AG09309 (cell line): ENCODE measurements at places on chromosomes 12 and 14.

DNA sequence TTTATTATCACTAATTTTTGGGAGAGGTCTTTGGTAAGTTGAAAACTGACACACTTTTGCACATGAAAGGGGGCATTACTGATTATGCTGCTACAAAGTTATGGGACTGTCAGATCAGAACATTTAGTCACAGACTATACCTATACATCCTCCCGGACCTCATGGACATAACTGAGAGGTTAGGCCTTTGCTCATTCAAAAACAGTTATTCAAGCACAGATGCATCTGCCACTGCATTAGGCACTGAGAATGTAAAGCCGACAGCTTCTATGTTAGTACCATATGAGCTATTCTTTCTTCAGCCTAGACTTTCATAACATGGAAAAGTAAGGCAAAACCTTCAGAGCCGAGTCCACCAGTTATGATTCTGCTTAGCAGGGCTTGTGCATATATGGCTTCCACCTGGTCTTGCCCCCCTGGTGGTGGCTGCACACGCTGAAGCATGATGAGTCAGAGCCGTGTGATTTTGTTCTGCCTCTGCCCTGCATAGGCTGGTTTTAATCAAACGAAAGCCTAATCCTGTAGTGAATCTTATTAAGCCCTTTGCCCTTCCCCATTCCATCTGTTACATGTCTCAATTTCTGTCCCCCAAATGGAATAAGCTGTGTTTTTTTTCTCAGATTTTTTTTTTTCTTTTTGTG, 21.8 kb upstream of the RNU6-8 start:
- no peak for DNase-seq

- peak; percentile 80 for DNase-seq
Measured at GRCh38 chr12:10031771-10032175, 1.3 kb downstream of the CLEC9A start.

DNA sequence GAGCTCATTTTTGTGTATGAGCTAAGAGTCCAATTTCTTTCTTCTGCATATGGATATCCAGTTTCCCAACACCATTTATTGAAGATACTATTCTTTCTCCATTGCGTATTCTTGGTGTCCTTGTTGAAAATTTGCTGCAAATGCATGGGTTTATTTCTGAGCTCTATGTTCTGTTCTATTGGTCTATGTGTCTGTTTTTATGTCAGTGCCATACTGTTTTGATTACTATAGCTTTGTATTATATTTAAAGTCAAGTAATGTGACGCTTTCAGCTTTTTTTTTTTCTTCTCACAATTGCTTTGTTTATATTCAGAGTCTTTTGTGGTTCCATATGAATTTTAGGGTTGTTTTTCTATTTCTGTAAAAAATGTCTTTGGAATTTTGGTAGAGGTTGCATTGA, 247.1 kb upstream of the TBX3 start:
- no peak for DNase-seq

DNA sequence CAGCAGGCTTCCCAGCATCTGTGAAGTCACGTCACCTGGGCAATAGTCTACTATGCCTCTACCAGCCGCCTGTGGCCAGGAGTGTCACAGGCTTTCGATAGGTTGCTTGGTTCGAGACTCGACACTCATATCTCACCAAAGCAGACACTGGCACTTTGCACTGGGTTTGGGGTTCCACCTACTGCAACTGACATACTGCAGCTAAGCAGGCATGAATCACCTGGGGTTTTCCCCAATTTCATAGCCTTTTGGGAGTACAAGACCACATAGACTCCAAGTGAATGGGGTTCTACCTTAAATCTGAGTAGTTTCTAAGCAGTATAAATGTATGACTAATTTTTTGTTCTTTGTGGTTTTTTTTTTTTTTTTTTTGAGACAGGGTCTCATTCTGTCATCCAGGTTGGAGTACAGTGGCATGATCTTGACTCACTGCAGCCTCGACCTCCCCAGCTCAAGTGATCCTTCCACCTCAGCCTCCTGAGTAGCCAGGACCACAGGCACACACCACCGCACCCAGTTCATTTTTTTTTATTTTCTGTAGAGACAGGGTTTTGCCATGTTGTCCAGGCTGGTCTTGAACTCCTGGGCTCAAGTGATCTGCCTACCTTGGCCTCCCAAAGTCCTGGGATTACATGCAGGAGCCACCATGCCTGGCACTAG, 32.1 kb downstream of the DMAC2L start:
- no peak for DNase-seq

DNA sequence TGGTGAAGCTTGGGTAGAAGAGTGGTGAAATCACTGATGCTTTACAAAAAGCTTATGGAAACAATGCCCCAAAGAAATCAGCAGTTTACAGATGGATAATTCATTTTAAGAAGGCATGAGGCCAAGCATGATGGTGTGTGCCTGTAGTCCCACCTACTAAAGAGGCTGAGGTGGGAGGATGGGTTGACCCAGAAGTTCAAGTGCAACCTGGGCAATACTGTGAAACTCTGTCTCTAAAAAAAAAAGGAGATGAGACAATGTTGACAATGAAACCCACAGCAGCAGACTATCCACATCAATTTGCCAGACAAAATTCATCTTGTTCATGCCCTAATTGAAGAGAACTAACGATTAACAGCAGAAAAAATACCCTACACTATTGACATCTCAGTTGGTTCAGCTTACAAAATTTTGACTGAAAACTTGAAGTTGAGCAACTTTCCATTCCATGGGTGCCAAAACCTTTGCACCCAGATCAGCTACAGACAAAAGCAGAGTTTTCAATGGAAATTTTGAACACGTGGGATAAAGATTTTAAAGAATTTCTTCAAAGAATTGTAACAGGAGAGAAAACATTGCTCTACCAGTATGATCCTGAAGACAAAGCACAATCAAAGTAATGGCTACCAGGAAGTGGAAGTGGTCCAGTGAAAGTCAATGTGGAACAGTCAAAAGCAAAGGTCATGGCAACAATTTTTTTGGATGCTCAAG, 26.7 kb downstream of the BTG1 start:
- DNase-seq = no peak

DNA sequence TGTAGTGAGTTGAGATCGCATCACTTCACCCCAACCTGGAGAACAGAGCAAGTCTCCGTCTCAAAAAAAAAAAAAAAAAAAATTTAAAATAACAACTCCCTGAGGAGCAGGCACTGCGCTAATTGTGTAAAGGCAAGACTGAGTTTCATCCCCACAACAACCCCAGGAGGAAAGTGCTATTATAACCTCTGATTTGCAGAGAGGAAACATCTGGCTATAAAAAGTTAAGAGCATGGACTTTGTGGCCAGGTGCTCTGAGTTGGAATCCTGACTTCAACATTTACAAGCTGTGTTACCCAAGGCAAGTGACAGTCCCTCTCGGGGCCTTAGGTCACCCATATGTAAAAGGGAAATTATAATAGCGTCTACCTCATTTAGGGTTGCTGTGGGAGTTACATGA, 76.0 kb upstream of the MYL2 start:
- no peak for DNase-seq

- DNase-seq = no peak
Measured at GRCh38 chr12:95224202-95225170, 6.9 kb downstream of the VEZT start.

GRCh38 chr14:31508135-31508534, 20.3 kb upstream of the GPR33 start:
- DNase-seq = no peak

DNA sequence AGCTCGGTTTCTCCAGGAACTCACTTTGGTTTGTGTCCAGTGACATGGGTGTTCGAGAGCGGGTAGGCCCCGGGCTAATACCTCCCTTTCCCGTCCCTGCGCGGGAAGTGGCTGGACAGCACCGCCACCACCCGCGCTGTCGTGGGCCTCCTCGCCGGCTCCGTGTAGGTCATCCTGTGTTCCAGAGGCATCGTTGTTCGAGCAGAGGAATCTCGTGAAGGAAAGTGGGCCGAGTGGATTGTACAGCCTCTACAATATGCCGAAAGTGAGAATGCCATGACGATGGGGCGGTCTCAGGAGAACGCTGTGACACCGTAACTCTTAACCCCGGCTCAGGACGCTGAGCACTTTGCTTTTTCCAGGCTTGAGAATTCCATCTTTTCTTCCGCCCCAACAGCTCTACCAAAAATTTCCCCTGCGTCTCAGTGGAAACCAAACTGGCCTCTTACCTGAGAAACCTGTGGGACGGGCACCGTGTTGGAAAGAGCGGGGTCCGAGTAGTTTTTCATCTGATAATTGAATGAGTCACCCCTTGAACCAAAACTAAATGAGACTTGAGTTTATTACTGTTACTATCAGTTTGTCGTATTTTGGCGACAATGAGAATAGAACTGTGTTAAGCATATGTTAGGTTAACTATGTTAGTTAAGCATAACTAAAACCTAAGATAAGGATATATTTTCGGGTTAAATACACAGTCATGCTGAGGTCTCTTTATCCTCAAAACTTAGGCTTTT, 510 bp downstream of the EIF2S1 start:
- no peak for DNase-seq

DNA sequence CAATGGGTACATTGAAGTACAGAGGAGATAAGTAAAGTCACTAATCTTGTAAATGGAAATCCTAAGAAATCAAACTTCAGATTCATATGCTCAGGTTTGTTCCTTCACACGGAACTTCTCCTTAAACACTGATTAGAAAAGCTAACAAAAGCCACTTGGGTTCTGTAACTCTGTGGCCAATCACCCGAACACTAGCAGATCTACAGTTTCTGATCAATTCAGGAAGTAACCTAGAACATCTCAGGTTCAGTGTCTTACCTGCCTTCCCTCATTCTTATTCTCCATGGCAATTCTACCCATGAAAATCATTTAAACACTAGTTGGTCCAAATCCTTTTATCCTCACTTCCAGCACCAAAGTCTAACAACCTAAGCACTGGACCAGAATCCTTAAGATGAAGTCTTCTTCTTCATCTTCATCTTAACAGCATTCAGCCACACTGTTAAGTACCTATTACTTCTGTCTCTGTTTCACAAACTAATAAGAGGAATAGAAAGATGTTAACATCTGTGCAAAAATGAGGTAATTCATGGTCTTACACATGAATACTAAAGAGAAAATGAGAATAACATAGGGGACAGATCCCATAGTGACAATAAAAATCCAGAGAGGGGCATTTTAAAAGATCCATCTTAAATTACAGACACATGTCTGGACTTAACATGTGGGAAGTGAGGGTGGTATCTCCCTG, 184.5 kb downstream of the SSPN start:
- DNase-seq = no peak

DNA sequence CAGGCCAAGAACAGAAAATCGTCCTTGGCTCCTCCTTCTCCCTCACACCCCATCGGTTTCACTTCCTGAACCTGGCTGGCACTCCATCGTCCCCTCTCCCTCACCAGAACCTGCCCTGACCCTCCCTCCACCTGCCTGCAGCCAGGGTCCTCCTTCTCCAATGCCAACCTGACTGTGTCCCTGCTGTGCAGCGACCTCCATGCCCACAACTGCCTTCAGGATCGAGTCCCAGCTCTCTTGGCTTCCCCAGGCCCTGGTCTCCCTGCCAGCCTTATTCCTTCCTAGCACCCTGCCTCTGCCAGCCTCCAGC, 19.8 kb downstream of the HVCN1 start:
- DNase-seq = no peak

DNA sequence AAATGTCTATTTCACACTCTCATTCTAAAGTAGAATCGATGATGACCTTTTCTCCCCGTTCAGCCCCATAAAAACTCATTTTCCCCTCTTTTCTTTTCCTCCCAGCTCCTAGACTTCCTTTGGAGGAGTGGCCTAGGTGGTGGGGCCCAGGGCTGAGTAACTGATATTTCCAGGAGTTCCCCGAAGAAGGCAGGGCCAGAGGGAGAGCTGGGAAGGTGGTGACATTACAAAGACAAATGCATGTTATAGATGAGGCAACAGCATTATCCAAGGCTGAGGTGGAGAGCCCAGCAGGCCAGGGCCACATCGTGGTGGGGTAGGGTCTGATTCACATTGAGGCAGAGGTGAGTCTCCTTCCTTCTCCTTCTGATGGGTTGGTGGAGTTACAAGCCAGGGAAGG, 22.2 kb upstream of the HDAC7 start:
- no peak for DNase-seq

- DNase-seq = no peak
Measured at GRCh38 chr14:68552602-68553001, 240.3 kb downstream of the ZFP36L1 start.

DNA sequence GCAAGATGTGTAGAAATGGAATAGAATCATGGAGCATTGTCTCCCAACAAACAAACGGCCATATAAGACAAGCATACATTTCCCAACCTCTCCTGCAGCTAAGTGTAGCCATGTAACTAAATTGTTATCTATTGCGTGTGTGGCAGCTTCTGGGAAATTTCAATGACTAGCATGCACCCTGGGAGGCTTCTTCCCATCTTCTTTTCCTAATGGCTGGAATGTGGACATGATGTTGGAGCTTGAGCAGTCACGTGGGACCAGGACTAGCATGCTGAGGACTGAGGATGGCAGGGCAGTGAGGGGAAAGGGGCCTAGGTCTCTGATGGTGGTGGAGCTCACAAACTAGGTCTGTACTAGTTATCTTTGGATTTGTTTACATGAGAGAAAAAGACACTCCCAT, 21.7 kb upstream of the CTDSP2 start:
- no peak for DNase-seq

DNA sequence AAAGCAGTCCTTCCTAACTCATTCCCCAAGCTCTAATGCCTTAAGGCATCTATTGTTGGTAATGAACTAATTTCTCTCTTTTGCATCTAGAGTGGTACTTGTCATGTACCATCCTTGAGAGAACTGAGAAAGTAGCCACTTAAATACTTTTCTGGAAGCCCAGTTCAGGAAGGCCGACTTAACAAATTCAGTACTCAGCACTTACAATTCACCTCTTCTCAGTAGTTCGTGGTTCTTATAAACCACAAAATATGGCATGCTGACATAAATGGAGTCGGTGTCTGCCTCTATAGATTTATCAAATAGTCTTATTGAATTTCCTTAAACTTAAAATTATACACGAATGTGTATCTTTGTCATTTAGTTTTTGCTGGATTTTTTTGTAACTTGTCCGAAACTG, 9.4 kb upstream of the COCH start:
- DNase-seq = no peak

GRCh38 chr12:118342090-118342489, 30.6 kb downstream of the TAOK3 start:
- no peak for DNase-seq

DNA sequence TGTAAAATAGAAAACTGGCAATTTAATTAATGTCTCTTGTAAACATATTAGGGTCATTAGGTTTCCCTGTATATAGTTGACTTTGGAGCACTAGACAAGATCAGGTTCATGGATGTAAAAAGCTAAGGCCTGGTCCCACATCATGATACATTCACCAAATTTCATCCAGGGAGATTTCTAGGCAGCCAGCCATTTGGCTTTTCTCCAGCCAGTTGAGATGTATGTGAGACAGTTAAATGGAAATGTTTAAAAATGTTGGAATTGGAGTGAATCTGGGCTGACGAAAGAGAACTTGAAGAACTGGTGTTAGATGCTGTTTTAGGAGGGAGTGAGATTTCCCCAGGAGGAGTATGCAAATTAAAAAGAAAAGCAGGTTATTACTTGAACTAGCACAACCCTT, 41.8 kb upstream of the CLEC14A start:
- no peak for DNase-seq

GRCh38 chr12:51910168-51910567, 2.9 kb downstream of the ACVRL1 start:
- DNase-seq = no peak
